ENCODE measurements at places on chromosomes 1 and 21.

- DNase-seq = no peak
Observed at GRCh38 chr1:6777813-6778212, 7.4 kb upstream of the CAMTA1 start.

GRCh38 chr1:86538775-86539174, 8.1 kb upstream of the CLCA4 start:
- no peak for DNase-seq

DNA sequence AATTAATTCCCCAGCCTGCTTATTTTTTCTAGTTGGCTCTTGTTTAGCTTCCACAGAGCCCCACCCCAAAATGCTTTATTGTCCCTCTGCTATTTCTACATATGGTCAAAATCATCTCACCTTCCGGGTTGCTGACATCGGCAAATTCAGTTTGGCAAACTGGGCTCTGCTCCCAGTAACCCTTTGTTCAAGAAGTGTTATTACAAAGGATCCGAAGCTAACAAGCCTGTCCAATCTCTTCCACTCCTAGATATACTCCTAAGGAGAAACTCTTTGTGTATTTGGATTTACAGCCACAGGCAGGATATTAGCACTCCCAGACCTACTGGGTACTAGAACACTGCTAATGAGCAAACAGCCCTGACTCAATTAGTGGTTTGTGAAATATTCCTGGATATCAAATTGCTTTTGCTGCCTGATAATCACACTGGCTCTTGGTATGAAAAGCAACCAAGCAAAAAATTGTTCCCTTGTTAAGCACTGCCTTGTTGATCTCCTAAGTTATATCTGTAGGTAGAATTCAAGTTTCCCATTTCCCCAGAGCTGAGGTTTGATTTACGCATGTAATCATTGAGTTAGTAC, 4.0 kb downstream of the JUN start:
- DNase-seq = no peak

DNA sequence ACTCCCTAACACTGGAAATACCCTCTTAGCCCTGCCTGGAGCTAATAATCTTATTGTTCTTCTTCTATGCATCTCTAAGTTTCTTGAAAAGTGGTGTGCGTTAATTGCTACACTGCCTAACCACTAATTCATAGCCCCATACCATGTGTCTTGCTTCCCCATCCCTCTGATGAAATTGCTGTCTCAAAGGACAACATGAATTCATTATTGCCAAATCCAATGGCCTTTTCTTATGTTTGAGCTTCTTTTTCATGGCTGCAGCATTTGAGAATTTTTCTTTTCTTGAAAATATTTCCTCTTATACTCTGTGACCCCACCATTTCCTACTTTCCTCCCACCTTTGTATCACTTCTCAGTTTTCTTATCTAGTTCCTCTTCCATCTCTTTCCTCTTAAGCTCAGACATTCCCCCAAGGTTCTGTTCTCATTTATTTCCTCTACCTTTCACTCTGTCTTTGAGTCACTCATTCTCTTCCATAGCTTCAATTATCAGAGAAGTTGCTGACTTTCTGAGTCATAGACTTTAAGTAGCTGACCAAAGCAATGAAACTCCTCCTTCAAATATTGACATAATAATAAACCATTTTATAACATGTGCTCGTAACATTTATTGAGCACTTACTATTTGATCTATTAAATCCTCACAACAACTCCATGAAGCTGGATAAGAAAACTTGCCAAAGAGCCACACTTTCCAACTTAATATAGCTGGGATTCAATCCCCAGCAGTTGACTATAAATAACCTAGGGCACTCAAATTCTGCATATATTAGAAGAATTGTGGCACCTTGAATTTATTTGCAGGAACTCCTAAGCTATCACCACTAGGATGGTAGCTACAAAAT, 35.5 kb upstream of the ATP6V1G3 start:
- no peak for DNase-seq

GRCh38 chr1:230611878-230612235, 30.4 kb upstream of the COG2 start:
- DNase-seq = no peak

- DNase-seq = no peak
Observed at GRCh38 chr1:36208978-36209703, 15.1 kb upstream of the THRAP3 start.

DNA sequence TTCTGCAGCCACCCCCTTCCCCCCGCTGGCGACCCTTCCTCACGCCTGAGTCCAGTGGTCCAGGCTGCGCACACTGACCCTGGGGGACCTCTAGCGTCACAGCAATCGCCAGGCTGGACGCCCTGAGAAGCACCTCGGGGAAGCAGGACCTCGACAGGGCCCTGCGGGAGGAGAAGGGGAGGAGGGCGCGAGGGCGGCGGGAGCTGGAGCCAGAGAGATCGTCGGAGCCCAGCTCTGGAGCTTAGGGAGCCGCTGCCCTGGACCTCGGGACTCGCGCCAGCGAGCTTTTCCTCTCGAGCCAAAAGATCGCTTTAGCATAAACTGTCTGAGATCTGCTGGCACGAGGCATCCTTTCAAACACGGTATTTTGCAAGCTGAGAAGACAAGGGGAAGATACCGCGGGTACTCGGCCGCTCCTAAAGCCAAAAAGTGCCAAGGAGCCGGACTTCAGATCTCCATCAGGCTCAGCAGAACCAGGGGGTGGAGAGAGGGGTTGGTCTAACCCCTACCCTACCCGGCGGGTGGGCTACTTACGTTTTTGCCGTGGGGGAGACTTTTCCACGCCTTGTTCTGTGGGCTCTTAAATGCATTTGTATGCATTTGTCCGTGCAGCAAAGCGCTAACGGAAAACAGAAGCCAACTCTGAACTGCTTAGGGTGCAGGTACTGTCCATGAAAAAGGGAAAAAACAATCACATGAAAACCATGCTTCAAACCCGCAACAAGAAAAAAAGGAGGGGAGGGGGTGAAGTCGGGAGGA, 586 bp downstream of the COL24A1 start:
- DNase-seq = peak; percentile 20

- DNase-seq = no peak
Observed at GRCh38 chr1:87432685-87433084, 104.0 kb downstream of the LMO4 start.

DNA sequence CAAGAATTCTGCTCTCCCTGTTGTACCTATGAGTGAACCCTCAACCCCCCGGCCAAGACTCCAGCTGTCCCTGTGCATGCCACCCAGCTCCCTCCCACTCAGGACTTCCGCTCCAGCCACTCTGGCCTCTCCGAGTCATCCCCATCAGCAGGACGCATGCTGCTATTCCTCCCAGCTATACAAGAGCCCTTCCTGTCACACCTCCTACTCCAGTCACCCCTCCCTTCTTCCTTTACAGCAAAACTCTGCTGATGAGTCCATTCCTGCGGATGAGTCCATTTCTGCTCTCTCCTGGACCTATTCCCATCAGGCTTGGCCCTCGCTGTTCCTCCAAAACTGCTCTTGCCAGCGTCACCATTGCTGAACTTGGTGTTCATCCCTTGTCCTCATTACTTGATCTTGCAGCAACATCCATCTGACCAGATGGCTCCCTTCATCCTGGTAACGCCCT, 42.2 kb downstream of the H3-3A start:
- DNase-seq = no peak

DNA sequence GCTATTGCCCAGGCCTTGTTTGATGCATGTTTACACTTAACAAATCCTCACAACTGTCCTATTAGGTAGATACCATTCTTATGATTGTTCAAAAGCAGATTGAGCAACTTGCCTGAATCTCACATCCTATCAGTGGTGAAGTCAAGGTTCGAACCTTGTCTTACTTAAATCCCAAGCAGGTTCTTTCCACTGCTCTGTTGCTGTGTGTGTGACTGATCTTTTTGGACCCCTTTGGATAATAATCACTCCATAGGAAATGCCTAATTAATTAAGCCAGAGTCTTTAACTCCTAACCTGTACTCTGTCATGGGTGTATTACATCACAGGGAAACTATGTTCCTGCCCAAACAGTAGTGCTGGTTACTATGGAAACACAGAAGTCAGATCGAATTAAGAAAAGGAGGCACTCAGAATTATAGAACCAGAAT, 84.2 kb downstream of the SPATA46 start:
- DNase-seq = no peak

DNA sequence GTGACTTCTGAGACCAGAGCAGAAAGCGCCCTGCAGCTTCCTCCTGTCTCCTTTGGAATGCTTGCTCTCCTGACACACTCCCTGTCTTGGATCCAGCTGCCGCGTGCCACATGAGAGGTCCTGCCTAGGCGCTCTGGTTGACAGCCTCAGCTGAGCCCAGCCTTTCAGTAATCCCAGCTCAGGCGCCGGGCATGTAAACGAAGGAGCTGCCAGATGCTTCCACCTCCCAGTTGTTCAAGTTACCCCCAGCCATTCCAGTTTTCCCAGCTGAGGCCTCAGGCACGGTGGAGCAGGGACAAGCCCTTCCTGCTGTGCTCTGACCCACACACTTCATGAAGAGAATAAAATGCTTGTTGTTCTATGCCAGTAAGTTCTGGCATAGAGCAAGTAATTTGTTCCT, 14.3 kb upstream of the CD34 start:
- no peak for DNase-seq

GRCh38 chr21:32021319-32021994, 148.6 kb downstream of the HUNK start:
- no peak for DNase-seq

DNA sequence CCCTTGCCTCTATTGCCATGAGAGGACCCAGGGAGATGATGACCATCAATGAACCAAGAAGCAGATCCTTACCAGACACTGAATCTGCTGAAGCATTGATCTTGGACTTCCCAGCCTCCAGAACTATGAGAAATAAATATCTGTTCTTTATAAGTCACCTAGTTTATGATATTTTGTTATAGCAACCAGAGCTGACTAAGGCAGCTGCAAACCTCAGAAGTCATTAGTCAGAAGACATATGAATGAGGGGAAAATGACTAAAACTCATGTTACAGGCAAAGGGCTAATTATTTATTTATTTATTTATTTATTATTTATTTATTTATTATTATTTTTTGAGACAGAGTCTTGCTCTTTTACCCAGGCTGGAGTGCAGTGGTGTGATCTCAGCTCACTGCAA, 321.1 kb downstream of the TGFB2 start:
- DNase-seq = no peak

- no peak for DNase-seq
Observed at GRCh38 chr1:77511440-77511840, 171.0 kb downstream of the ZZZ3 start.

- DNase-seq = peak; percentile 88
Observed at GRCh38 chr21:42258150-42258884, 39.4 kb downstream of the ABCG1 start.

DNA sequence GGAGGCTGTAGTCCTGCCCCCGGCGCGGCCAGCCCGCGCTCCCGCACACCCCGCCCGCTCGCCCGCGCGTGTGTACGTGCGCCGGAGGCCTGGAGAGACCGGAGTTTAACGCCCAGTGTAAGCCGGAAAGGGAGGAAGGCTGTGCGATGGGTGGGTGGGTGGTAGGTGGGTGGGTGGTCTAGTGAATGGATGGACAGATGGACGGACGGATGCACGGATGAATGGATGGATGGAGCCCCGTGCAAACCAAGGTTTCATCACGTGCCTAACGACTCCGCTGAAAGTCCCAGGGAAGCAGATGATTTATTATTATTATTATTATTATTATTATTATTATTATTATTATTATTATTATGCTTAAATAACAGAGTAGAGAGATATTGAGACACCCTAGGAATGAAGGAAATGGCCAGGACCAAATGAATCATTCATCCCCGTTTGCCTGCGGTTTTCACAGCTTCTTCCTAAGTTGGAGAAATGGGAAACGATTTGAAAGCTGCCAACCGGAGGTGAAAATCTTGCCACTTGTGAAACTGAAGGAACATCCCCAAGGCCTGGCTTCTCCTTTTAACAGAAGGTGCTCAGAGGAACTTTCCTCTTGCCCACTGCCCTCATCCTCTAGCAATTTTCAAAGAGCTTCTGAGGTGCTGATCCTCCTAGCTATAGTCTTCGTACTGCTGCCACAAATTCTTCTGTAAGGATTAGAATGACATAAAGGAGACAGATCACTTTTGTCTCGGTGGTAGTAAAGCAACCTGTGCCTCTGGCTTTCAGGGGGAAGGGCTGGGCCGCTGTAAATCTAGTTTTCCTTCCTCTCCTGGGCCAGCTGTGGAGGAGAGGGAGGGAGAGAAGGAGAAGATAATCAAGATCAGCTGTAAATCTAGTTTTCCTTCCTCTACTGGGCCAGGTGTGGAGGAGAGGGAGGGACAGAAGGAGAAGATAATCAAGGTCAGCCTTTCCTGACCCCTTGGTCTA, 648 bp upstream of the RGS7 start:
- DNase-seq = no peak

DNA sequence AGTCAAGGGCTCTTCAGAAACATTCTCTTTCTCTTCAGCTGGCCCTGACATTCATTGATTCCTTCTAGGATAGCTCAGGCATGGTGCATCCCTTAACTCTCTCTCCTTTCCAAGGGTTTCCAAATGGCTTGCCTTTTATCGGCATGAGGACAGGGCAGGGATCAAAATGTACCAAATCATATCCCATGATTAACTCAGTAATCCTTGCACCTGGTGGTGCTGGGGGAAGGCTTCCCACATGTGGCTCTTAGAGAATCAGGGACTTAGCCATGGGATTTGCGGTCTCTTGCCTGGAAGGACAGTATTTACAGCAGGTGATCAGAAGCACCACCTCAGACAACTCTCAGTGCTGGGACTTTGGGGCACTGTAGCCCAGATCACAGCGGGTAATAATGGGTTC, 46.2 kb upstream of the EDEM3 start:
- no peak for DNase-seq

GRCh38 chr1:226215239-226215638, 8.2 kb upstream of the MIXL1 start:
- no peak for DNase-seq

DNA sequence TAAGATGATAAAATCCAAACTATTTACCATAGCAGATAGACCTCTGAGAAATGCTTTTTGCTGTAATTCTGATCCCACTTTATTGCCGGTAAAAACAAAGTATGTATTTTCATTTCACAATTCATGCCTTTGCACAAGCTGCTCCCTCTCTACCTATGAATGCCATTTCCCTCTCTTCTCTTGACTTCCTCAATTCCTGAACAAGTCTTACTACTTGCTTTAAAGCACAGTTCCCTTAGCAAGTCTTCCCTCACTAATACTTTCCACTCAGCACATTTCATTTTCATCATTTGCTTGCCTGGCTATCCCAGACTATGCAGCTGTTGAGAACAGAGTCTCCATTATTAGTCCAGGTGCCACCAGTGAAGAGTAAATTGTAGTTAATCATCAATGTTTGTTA, 13.8 kb downstream of the GPATCH2 start:
- DNase-seq = no peak

All from GM12892 (cell line).